ENCODE measurements at places on chromosomes 5 and 9.

DNA sequence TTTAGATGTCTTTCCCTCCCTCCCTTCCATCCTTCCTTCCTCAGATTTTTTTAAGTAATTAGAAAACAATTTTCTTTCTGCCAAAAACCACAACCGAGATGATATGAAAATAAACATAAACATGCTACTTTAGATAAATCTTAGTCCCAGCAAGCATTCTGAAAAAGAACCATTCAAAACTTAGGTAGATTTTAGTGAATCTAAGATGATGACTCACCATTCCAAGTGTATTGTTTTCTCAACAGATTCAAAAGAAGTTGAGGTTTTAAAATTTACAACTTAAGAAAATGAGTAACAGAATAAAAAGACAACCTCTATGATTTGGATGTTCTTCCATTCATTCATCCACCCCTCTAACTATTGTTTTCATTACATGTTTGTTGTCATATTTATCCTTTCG lies 465.1 kb downstream of the PDE4D start:
- no peak for DNase-seq

DNA sequence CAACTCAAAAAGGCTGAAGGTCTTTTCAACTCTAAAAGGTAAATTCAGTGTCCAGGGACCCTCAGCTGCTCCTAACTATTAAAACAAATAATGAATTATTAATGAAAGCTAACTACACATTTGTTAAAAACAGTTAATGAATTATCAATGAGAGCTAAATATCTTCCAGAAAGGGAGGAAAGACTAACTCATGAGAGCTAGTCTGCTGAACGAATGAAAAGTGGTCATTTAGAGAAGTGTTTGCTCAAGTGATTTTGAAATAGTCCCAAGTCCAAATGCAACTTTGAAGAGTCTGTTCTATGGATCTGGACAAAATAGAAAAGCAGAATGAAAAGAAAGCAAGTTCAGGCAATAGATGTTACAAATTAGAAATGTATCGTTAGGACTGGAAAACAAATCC lies 133.9 kb upstream of the SPEF2 start:
- DNase-seq, result no peak

GRCh38 chr5:78638973-78639669 lies 9.5 kb downstream of the LHFPL2 start:
- DNase-seq, result no peak

DNA sequence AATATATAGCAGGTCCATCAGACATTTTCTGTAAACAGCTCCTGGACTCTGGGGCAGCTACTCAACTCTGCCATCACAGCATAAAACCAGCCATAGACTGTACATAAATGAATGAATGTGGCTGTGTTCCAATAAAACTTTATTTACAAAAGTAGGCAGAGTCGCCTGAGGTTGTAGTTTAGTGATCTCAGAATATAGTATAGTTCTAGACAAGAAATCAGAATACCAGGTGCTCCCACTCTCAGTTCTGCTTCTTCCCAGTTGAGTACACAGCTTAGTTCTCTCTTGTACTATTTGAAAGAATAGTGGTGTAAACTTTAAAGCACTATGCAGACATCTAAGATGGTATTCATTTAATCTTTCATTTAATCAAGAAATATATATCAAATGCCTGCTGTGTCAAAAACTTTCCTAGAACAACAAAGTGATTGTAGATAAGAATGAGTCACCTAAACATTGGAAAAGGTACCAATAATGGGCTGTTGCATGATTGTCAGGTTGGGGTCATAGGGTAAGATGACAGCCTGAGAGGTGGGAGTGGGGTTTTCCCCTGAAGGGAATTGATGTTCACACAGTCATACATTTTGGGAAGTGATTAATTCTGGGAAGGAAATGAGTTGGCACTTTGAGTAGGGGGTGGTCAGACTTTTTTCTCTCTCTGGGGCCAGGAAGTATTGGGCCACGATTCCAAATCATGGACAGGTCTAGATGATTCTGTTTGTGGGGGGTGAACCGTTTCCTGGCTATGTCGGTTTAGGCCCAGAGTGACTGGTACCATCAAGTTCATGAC lies 37.0 kb downstream of the TNFSF8 start:
- DNase-seq, result no peak

- no peak for DNase-seq
These were observed 37.7 kb upstream of the IL7R start for GRCh38 chr5:35819026-35819425.

- no peak for DNase-seq
These were observed 56.9 kb upstream of the GGTA1 start for GRCh38 chr9:121556580-121556979.

- DNase-seq, result no peak
These were observed 6.1 kb downstream of the MAMDC2 start for GRCh38 chr9:70049672-70050271.

- DNase-seq, result no peak
These were observed 1.3 kb upstream of the SNX2 start for GRCh38 chr5:122773619-122774018.

GRCh38 chr5:155530046-155530445 lies 516.5 kb downstream of the KIF4B start:
- DNase-seq, result no peak

DNA sequence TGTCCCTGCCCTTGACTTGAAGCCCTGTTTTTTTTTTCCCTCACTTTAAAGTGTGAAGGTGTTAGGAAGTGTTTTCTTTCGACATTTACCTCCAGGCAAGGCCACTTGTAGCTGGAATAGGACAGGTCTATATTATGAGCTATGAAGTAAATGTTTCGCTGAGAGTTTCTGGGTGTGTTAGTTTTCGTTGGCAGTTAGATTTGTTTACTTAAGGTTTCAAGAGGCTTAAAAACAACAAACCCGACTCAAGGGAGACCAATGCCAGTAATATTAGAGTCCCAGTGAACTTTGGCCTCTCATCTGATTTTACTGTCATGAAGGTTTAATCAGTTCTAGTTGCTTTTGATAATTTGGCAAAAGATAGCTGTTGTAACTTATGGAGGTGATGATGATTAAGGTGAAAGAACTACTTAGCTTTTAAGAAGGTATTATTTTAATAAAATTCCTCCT lies 25.2 kb downstream of the OCLN start:
- DNase-seq, result no peak

- DNase-seq, result no peak
These were observed 480.6 kb downstream of the NR2F1-AS1 start for GRCh38 chr5:93100428-93100827.

DNA sequence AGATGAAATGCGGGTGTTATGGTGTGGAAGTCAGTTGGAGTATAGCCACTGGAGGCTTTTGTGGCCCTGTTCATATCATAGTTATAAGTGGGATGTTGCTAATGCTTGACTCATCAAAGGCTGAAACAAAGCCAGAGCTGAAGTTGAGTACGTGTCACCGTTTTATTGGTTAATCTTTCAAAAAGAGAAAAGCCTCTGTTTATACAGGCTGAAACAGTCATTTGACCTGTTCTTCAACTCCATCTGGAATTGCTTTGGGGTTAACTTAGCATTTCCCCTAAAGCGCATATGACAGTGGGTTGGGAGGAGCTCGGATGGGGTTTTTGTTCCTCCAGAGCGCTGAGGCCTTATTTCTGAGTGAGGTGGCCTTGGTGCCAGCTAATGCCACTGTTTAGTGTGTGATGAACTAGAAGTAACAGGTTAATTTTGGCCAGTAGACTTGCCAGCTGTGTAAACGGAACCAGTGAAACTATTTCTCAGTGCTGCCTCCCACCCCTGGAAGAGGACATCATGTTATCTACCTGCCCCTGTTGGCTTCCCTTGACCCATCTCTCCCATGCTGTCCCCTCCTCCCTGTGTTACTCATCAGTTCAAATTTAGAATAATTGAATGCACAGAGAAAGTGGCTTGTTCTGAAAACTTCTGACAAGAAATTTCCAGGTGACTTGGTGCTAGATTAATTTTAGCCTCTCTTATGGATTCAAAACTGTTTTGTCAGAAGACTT lies 34.2 kb downstream of the MTAP start:
- DNase-seq, result no peak

- no peak for DNase-seq
These were observed 32.3 kb upstream of the KIF2A start for GRCh38 chr5:62273687-62274086.
